ENCODE measurements at places on chromosomes 4 and X.

DNA sequence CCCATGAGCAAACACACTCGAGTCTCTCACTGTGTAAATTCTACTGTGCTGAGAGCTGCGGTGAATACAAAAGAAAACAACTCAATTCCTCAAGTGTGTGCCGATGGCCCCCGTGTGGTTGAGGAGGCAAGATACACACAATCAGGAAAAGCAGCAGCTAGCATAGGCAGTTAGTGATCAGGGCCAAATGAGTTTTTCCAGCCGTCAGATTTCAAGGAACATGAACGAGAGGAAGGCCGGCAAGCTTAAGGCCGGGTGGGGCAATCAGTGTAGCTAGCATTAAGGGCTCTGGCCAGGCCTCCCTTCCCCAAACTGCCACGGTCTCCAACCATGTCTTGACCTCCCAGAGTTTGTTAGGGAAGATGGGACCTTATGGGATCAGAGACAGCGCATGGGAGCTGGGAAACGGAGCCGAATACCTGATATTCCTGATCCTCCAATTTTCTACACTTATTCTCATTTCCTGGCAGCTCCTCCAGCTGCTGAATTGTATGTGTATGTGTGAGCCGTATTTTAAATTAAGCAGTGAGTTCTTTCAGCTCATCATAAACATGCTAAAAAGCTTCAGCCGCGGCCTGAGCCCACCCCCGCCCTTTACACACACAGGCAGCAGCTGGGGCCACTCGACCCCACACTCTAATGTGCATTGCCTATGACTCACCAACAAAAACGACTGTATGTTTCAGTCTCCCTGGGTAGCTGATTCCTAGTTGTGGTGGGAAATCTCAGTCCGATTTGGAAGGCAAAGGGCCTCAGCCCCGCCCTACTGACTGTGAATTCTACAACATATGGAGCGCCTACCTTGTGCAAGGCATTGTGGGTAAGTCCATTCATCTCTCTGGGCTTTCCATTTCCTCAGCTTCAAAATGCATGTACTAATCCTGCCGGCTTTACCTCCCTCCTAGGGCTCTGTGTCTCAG is 59.9 kb downstream of the RTL9 start:
- DNase-seq: peak; percentile 39

DNA sequence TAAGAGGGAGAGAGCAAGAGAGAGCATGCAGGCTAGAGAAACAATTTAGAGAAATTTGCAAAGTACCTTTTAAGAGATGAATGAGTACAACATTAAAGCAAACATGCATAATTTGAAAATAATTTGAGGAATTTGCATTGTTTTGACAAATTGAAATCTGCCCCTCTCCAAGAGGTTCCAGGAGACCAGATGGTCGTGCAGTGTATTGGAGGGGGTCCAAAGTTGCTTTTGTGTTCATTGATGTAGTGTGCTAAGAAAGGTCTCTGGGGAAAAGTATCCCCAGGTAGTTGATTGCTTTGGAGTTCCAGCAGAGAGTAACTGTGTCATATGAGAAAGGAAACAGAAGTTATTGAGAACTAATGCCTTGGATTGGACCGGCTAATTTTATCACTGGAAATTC is 635.0 kb upstream of the TENM3 start:
- no peak for DNase-seq

GRCh38 chr4:146957237-146957636 is 11.6 kb upstream of the TTC29 start:
- DNase-seq: no peak

GRCh38 chr4:70556856-70557255 is 35.2 kb upstream of the AMBN start:
- DNase-seq: no peak

DNA sequence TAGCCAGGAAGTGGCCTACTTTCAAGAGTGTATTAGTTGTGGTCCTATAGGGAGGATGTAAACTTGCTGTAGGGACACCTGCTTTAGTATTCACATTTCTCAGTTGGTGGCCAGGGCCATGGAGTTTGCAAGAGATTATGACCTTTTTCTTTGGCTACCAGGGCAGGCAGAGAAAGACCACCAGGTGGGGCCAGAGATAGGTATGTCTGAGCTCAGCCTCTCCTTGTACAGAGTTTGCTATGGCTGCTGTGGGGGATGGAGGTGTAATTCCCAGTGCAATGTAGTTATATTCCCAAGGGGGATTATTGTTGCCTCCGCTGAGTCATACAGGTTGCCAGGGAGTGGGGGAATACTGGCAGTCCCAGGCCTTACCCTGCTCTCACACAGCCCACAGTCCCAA is 26.3 kb upstream of the DACH2 start:
- DNase-seq: no peak

GRCh38 chr4:129682586-129682985 is 586.6 kb downstream of the C4orf33 start:
- no peak for DNase-seq

DNA sequence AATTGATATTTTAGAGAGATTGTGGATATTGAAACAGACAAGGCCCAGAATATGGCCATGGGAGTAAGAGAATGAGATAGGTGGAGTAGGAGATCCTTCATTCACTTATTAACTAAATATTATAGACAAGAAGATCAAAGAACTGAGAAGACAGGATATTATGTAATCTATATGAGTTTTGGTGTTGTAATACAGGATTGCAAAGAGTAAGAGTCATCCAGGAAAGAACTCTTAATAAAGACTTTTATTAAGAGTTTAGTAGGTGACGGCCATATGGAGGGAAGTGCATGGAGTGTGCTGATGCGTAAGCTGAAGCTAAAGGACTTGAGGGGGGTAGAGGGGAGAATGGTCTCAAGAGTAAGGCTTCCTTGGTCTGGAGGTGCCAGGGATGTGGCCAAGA is 153.7 kb downstream of the VEGFC start:
- no peak for DNase-seq

DNA sequence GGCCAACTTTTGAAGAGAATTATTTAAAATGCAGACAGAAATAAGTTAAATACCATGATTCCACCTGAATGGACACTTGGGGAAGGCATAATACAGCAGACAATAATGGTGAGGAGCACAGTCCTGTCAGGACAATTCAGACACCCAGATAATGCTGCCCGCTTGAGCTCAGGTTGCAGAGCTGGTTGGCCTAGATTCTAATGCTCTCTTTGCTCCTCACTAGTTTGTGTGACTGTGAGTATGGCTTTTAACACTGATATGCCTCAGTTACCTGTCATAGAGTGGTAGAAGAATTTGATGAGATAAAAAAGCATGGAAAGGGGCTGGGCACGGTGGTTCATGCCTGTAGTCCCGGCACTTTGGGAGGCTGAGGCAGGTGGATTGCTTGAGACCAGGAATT is 62.1 kb downstream of the SH3KBP1 start:
- no peak for DNase-seq

DNA sequence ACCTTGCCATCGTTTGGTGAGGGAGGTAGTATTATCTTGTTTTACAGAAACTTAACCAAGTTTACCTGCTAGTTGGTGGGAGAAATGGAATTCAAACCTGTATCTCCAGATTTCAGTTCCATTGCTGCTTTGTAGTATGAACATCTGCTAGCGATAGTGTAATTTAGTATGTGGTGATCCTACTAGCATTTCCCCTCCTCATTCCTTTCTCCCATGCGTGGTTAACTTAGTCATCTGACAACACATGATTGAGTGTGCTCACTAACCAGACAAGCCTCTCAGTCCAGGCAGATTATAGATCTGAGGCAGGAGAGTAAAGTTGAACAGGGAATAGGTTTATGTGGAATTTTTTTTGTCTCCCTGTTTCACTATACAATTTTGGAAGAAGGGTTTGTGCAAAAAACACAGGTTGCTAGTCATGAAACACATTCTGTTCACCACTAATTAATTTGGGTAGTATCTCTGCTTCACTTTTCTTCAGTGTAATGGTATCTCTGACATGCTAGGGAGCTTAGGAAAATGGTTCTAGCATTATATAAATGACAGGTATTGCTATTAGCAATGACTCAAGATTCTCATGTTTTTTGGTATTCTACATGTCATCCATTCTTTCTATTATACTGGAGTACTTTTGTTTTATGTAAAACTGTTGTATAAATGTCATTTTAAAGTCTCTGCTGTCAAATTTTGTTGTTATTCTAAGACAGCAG is 21.7 kb downstream of the RBPJ start:
- DNase-seq: no peak

GRCh38 chr4:13983189-13983790 is 355.8 kb upstream of the BOD1L1 start:
- DNase-seq: no peak

DNA sequence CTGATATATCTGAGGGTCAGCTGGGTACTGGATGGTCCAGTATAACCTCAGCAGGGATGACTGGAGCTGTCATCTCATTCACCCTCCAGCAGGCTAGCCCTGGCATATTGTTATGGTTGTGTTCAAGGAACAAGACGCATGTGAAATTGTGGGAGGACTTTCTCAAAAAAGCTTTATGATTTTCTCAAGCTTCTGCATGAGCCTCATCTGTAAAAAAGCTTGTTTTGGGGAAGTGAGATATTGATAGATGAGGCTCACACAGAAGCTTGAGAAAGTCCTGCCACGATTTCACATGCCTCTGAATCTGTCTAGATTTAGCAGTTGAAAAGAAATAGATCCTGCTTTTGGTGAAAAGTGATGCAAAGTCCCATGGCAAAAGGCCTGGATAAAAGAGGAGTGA is 93.4 kb downstream of the SPCS3 start:
- no peak for DNase-seq

DNA sequence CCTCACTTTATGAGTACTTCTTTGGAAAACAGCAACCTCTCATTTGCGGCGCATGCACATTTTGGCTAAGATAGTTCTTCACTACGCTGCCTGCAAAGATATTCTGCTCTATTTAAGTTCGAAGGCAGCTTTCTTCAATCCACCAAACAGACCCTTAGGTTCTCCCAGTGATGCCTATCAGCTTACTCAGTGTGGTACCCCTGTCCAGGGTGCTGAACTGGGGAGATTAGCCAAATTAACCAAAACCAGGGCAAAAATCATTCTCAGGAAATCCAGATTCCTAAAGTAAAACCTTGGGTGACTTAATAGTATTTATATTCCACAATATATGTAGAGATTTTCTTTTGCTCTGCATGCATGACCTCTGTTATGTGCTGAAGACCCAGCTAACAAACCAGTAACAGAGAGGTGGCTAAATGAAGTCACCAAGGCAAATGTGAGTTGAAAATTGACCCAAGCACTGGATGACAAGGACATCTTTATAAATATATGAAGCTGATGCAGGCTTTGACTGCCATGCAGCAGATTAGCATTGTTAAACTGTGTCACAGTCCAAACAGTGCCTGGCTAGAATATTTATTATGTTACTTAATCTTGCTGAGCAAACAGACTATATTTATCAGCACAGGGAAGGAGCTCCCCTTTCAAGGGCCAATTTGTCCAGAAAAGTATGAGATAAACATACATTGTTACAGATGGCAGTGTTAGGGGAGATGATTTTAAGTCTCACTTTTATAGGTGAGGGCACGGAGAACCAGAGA is 418.2 kb downstream of the STIM2 start:
- peak; percentile 62 for DNase-seq

DNA sequence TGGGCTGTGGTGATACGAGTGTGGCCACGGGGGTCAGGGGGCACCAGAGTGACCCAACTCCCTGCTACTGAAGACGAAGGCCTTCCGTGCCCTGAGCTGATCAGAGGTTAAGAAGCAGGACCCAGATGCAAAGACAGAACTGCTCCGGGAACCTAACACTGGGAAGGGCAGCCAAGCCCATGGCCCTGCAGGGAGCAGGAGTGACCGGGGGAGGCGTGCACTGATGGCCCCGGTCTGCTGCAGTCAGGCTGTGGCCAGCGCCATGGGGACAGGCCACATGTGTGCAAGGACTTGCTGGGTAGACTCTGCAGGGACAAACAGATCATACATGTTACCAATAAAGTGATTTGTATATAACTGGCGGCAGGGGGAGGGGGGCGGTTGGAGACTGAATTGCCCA is 74.6 kb downstream of the ACOX3 start:
- DNase-seq: no peak

DNA sequence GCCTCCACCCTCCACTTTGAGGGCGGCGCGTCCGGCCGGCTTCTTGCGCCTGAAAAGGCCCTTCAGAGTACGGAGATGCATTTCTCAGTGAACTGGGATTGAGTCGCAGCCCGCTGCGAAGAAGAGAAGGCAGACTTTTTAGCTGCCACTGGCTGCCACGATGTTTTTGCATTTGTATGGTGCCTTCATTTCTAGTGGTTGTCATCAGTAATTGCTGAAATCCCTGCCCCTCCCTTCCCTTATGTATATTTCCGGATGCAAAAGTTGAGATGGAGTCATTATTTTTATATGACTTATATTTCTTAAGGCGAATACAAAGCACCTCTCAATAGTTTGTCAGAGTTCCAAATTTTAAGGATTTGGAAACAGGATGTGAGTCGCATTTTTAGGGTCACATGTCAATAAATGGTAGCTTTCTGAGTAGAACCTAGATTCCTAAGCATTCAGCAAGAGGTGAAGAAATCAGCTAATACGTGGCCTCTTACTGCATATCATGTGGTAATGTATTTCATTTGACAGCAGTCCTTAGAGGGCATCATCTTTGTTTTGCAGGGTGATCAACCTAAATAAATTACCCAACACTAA is 658 bp downstream of the ATP6AP2 start:
- DNase-seq: no peak

GRCh38 chr4:98969878-98970785 is 25.4 kb upstream of the METAP1 start:
- DNase-seq: no peak

- no peak for DNase-seq
Measured at GRCh38 chr4:100811046-100811445, 293.2 kb upstream of the EMCN start.

DNA sequence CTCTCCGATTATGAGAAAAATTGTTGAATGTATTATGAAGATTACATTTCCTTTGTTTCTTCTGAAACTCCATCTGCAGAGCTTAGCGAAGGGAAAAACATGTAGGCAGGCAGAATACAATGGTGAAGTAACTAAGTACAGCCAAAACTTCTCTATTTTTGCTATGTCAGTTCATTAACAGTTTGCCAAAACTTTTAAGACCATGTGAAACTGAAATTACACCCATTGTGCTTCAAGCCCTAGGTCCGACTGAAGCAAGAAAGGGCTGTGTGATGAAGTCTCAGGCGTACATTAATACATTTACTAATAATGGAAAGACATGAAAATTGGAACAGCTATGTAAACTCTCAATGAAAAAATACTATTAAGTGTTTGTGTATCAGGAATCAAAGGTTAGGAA is 398.0 kb downstream of the MAPK10 start:
- no peak for DNase-seq

Data from neural crest cell (in vitro differentiated cells).